ENCODE measurements at places on chromosomes 4 and X.

GRCh38 chr4:98565681-98566301, 92.6 kb downstream of the TSPAN5 start:
- DNase-seq = peak; percentile 72

DNA sequence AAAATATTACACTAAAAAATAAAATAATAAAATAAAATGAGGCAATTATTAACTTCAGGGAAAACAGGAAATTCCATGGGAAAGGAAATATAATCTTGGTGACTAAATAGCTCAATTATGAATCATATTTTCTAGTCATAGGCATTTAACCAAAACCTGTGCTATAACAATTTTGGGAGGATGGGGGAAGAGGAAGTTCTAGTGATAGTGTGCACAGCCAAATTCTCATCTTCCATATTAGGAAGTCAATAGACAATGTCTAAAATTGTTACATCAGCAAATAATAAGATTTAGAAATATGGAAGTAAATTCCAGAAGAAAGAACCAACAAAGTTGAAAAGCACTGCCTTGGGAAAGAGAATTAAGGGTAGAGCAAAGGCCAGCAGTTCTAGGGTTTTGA, 2.8 kb downstream of the AWAT2 start:
- no peak for DNase-seq

GRCh38 chrX:40080894-40081678, 16.7 kb downstream of the BCOR start:
- DNase-seq = no peak

GRCh38 chrX:106397788-106398538, 213.8 kb upstream of the RADX start:
- DNase-seq = no peak

- DNase-seq = no peak
Measured at GRCh38 chr4:78845472-78845871, 69.3 kb downstream of the BMP2K start.

DNA sequence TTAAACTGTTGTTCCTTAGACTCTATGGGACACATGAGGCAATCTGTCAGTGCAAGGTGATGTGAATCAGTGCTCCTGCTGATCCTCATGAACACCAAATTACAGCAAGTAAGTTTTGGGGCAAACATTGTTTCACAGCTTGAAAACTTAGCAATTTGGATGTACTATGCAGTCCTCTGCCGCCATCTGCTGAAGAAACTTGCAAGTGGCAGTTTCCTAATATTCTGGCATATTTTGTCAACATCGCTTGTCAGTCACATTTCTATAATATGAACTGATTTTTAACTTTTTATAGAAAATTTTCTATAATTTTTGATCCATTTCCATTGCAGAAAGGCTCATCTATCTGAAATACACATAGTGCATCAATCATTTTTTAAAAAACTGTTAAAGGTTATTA, 56.3 kb downstream of the ZAR1 start:
- peak; percentile 35 for DNase-seq

DNA sequence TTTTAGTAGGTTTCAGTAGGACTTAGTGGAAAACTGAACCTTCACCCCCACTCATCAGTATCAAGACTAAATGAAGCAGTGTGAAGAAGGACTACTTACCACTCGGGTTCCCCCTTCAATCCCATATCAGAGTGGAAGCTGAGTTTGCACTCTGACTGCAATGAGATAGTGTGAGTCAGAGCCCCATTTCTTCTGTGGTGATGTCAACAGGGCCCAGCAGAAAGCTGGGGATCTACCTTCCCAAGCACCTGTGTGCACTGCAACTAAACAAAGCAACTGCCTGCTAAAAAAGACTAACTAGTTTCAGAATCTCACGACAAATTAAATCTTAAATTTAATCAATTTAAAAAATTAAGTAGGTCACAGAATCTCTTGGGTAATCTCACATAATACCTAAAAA, 1837.0 kb upstream of the PCDH7 start:
- DNase-seq = no peak

- no peak for DNase-seq
Measured at GRCh38 chr4:37365888-37366287, 121.3 kb downstream of the NWD2 start.

DNA sequence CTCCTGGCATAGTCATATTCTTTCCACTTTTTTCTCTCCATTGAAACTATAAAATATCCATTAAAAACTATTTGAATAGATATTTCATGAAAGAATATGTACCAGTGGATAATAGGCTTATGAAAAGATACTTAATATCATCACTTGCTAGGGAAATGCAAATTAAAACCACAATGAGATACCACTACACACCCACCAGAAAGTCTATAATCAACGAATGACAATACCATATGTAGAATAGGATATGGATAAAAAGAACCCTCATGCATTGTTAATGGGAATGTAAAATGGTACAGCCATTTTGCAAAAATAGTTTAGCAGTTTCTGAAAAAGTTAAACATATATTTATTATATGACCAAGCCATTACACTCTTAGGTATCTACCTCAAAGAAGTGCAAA, 218.7 kb upstream of the GPC4 start:
- DNase-seq = no peak

GRCh38 chr4:183360161-183360919, 38.1 kb upstream of the CLDN24 start:
- DNase-seq = no peak

DNA sequence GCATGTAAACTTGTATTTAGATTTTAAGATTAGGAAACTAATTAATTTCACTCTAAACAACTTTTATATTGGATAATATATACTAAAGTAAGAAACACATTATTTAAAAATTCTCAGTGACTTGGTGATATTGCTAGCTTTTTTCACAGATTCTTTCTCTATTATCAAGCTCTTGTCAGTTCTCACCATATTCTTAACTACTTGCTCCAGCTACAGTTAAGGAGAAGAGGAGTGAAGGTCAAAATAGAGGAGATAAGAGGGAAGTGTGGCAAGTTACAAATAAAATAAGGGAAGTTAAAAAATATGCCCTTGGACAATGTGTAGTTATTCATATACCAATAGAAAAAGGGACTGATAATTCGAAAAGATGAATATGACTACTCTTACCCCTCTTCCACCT, 34.7 kb upstream of the NAF1 start:
- no peak for DNase-seq

GRCh38 chr4:16652732-16653305, 245.6 kb downstream of the LDB2 start:
- DNase-seq = no peak
